NCI-H2081 treated with DMSO at 0.1 percent for 48 hours (cell line): ENCODE measurements at places on chromosomes 1 and 21.

DNA sequence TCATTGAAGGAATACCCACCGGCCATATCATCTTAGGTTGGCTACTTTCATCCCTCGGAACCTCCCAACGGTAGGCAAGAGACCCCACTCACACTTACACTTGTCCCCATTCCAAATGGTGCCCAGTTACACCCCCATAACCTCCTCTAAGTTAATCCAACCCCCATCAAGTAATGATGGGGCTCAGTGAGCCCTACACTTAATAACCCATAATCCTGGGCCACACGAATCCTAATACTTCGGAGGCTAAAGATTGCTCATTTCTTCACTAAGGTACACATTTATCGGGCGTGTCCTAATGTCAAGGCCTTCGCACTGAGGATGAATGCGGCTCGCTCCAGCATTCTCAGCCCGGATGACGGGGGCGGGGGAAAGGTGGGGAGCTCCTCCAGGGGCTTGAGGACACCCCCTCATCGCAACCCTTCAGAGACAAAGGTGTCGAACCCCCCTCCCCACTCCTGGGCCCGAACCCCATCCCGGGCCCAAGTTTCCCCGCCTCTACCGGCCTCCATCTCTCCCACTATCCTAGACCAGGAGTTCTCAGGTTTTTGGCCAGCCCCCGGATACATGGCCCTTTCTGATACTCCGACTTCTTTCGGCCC lies 435 bp downstream of the ILF2 start:
- no peak for DNase-seq

GRCh38 chr1:198472119-198472518 lies 68.4 kb downstream of the ATP6V1G3 start:
- no peak for DNase-seq

DNA sequence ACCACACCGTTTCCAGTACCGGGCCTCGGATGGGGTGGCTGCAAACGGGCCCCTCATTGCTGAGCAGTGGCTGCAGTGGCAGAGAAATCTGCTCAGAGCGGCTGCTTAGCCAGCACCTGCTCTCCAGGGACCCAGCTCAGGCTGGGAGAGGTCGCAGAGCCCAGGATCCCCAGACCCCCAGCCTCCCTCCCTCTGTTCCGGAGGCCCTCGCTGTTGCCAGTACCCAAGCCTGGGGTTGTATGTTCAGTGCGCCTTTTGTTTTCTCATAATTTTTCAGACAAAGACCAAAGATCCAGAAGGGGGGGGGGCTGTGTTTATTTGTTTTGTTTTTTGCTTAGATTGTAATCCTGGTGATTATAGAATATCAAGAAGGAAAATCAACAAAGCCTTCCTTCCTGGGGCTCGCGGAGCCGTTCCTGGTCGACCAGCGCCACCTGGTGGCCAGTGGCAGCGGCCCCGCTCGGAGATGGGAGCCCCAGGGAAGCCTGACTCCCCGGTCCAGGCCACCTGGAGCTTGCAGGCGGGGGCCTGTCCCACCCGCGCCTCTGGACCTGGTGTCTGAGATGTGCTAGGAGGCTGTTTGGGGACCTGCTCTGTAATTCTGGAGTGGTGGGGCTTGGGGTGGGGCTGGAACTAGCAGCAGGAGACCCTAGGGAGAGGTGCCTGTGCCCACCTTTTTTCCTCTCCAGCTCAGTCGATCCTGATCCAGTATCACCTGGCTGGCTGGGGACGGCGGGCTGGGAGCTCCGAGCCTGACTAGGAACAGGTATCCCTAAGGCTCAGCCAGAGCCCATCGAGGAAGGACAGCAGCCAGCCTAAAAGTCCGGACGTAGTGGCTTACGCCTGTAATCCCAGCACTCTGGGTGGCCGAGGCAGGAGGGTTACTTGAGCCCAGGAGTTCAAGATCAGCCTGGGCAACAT lies 123.9 kb upstream of the VAMP3 start:
- peak; percentile 45 for DNase-seq

- DNase-seq, result no peak
Observed at GRCh38 chr1:175792136-175792535, 48.7 kb upstream of the TNR start.

- no peak for DNase-seq
Observed at GRCh38 chr1:69312055-69312732, 255.5 kb upstream of the LRRC7 start.

DNA sequence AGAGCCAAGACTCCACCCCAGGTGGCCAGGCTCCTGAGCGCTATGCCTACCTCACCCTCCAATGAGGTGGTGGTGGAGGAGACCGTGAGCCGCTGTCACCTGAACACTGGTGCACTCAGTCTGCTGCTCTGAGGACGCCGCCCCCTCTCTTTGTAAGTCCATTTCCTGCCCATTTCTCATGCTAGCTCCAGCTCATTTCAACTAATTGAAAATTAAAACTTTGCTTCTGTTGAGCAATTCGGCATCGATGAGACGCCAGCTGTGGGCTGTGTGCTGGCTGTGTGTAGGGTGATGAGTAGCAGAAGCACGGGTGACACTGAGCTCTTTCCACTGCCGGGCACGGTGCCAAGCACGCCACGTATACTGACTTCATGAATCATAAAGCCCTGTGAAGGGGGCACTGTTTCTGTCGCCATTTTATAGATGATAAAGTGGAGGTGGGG lies 11.2 kb downstream of the TNFRSF1B start:
- no peak for DNase-seq

GRCh38 chr1:9890224-9890731 lies 19.8 kb downstream of the CTNNBIP1 start:
- no peak for DNase-seq

- DNase-seq, result no peak
Observed at GRCh38 chr1:89753761-89754160, 67.1 kb upstream of the LRRC8D start.

DNA sequence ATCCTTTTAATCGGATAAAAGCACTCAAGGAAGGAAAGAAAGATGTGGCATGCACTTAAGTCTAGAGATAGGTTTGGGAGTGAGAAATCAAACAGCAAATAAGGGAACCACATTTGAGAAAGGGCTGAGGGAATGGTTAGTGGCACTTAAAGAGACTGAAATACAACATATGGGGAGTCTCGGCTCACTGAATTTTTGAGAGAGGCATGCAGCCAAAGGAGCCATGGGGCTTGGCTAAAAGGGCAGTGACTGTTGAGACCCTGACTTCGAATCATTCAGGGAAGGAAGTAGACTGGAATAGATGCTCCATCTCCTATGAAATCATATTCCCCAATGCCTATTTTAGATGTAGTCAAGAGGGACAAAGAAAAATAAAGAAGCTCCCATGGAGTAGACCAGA lies 58.3 kb upstream of the HAO2 start:
- no peak for DNase-seq

DNA sequence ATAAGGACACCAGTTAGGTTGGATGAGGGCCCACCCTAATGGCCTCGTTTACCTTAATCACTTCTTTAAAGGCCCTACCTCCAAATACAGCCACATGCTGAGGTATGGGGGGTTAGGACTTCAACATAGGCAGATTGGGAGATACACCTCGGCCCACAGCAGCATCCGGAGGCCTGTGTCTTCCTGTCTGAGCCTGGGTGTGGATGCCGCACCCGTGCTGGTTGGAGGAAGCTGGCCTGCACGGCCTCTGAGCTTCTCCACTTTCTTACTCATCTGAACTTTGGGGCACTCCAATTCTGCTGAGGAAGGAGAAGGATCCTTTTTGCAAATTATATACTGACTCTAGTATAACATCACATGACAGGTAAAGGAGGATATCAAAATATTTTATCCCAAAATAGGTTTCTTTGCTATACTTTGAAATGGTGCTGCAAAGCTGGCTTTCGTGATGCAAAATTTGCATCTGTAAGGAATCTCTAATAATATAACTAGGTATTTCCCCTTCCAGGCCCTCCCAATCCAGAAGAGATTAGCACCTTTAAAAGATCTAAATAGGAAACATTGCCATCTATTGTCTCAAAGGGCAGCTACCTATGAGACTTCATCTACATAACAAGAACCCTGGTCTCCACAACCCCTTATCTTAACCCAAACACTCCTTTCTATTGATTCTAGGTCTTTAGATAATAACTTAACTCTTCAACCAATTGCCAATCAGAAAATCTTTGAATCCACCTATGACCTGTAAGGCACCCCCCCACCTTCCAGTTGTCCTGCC lies 247.6 kb downstream of the KCNJ6 start:
- DNase-seq, result no peak

GRCh38 chr21:16577975-16578374 lies 848.2 kb downstream of the USP25 start:
- no peak for DNase-seq

DNA sequence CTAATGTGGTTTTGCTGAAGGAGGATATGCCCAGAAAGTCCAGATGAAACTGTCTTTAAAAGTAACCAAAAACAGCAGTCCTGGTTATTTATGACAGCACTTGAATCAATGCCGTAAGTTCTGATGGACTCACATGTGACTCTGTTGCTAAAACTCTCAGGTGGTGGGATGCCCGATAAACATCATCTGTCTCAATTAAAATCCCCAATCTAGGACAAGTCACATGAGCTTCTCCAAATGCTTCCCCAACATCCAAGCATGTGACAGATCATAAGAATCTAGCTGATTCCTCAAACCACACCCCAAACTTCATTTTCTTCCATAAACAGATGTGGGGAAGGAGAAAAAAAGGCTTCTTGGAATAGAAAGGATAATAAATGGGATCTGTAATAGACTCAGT lies 786 bp upstream of the CTSK start:
- no peak for DNase-seq

GRCh38 chr1:110123224-110123623 lies 11.0 kb downstream of the UBL4B start:
- no peak for DNase-seq

DNA sequence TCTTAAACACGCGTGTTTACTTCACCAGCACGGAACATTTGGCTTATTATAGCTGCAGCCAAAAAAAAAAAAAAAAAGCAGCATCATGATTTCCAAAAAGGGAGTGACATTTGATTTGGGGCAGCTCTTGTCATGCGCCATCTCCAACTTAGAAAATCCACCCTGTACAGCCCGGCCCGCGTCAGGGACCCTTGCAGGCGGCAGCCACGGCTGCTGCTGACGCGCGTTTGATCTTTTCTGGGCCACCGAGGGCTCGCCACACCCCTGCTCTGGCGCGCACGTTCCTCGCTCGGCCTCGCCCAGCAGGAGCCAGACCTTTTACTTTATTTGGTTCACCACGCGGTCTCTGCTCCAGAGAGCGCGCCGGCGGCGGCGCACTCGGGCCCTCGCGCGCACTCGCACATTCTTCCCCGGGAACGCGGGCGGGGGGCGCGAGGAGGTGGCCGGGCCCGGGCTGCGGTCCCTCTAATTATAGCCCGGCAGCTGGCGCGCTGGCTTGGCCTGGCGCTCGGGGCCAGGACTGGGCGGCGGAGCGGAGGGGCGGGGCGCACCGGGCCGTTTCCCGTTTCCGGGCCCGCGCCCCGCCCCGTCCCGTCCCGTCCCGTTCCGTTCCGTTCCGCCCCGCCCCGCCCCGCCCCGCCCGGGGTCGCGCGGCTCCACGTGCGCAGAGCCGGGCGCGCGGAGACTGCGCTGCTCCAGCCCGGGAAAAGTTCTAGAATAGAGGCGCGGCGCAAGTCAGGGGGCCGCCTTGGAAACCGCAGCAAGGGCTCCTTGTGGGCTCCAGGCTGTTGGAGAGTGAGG lies 10.2 kb downstream of the IRF2BP2 start:
- DNase-seq, result peak; percentile 89

GRCh38 chr1:15757575-15758342 lies 836 bp upstream of the FBLIM1 start:
- no peak for DNase-seq

DNA sequence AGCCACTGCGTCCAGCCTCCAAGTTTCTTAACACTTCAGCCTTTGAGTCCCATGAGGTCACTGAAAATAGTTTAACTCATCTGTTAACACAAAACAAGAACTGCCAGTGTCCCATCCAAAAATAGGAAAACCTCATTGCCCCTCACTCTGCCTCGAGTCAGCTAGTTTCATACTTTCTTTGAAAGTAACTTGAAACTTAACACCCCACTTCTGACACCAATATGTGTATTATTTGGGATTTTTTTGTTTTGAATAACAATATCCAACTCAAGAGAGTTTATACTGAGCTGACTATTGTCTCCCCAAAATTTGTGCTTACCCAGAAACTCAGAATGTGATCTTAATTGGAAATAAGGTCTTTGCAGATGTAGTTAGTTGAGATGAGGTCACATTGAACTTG lies 16.9 kb upstream of the PIK3CD start:
- no peak for DNase-seq

DNA sequence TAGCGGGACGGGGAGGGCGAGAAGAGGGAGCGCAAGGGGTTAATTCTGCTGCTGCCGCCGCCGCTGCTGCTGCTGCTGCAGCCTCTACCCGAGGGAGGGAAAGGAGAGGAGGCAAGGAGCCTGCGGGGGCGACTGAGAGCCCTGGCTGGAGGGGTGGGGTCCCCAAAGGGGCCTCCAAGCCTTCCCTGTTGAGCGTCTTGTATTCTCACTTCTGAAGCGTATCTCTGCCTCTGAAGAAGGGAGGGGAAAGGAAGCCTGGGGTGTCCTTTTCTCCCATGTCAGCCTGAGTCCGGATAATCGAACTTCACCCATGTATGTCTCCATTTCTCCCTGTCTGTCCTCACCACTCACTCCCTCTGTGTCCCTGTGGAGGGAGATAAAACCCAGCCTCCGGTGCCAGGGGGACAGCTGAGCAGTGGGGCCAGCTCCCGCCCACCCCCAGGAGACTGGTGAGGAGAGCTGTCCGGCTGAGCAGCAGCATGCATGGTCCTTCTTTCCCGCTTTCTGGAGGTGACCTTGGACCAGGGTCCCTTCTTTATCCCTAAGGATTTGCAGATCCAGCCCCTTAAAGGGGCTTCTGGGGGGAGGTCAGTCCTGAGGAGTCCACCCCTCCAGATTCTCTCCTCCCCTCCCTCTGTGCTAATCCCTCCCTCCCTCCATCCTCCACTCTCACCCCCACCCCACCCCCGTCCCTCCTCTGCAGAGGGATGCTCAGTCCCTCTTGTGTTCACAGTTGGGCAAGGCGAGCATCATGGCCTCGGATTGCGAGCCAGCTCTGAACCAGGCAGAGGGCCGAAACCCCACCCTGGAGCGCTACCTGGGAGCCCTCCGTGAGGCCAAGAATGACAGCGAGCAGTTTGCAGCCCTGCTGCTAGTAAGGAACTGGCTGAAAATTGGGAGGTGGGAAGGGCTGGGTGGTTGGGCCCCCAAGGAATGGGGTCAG lies 1.0 kb downstream of the NCDN start:
- no peak for DNase-seq

- no peak for DNase-seq
Observed at GRCh38 chr1:11882814-11883538, 24.2 kb upstream of the NPPB start.

DNA sequence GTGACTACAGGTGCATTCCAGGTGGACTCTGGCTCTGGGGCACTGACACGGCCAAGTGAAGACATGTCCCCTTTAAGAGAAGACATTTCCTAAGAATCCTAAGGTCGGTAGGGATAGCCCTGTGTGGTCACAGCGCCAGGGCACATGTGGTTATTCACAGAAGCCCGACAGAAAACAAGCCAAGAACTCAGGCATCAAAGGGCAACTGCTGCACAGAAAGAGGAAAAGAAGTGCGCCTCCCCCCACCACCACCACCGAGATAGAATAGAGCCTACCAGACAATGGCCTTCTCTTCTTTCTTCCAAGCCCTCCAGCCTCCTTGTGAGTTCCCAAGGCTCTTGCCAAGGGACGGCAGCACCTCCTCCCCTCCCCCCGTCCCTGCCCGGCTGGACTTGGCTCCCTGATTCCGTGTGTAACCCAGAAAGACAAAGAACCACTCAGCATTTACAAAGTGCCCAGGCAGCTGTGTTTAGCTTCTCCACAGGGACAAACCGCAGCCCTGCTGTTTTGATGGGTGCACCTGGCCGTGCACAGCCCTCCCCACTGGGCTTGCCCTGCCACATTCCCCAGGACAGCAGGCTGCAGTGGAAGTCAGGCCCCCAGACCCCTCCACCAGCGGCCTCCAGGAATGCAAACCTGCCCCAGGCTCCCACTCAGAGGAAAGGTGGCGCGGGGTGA lies 30.2 kb downstream of the TMPRSS2 start:
- peak; percentile 9 for DNase-seq

- no peak for DNase-seq
Observed at GRCh38 chr1:109732390-109732881, 8.4 kb downstream of the GSTM3 start.
